Ascending aorta (tissue), 2 donors: ENCODE measurements at places on chromosomes 1 and 21. TPM values are rescaled to one million over a fixed set of nuclear protein-coding genes. Genes with fewer than 3 reads are reported as not detected.

SELL gene
- total RNA-seq = 1.9 TPM

GRCh38 chr21:31908106-31909031 lies 35.5 kb downstream of the HUNK start:
- no peak for DNase-seq

DNA sequence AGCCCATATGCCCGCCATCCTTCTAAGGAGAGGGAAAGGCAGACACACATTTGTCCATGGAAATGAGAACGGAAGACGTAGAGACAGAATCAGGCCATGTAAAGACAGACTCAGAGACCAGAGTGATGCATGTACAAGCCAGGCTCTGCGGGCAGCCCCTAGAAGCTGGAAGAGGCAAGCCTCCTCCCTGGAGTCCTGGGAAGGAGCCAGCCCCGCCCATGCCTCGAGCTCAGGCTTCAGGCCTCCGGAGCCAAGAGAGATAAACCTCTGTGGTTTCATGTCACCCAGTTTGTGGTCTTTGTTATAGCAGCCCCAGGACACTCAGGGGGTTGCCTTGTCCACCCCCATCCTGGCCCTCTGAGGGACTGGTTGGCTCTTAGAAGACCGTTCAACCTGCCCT lies 11.6 kb downstream of the PDE9A start:
- DNase-seq = no peak

- peak; percentile 82 for DNase-seq
Measured at GRCh38 chr1:23100074-23100748, 68.4 kb downstream of the LUZP1 start.

DNA sequence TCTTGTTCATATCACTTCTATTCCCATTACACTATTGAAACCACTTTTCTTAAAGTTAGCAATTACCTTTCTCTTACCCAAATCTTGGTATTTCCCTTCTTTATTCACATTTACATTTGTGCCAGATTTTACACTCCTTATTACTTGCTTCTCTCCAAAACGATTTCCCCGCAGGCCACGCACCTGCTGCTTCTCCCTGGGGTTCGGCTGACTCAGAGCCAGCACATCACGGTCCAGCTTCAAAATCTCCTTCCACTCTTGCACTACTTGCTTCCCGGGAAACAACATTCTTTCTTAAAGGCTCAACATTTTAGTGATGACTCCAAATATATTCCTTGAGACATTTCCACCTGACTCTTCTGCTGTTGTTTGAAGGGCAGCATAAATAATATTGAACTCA lies 20.7 kb downstream of the LHX9 start:
- DNase-seq = no peak

GRCh38 chr1:183180218-183180617 lies 5.8 kb upstream of the LAMC2 start:
- DNase-seq = peak; percentile 82

DNA sequence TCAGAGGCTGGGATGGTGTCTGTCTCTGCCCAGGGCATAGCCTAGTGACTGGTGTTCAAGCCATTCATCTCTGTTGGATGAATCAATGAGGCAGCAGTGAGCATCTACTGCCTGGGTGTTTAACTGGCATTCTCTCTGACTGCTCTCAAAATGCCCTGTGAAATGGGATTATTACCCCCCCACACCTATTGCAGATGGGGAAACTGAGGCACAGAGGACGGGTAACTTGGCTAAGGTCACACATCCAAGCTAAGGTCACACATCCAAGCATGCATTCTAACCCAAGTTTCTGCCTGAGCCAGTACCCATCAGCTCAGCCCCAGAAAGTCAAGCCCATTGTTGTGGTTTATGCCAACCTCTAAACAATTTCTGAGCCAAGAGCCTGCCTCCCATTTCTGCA lies 5.0 kb downstream of the TTC39A start:
- no peak for DNase-seq
